ENCODE measurements at places on chromosomes 5 and 9.

DNA sequence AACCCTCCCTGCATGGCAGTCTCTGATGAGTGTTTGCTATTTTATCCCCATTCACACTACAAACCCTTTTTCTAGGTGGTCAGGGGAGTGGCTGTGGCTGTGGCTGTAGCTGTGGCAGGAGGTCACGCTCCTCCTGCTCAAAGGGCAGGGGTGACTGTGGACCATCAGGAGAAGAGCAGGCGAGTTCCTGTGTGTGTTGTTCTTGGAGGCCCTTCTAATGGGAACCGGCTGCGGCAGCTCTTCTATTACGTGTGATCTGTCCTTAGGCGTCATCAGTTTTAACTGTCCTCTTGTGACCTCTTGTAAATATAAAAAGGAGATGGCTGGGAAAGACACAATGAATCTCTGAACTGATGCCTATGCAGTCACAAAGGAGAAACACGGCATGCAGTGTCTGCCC lies 65.1 kb downstream of the ANKH start:
- DNase-seq = peak; percentile 75

- DNase-seq = no peak
Measured at GRCh38 chr5:13932561-13932960, 11.9 kb downstream of the DNAH5 start.

DNA sequence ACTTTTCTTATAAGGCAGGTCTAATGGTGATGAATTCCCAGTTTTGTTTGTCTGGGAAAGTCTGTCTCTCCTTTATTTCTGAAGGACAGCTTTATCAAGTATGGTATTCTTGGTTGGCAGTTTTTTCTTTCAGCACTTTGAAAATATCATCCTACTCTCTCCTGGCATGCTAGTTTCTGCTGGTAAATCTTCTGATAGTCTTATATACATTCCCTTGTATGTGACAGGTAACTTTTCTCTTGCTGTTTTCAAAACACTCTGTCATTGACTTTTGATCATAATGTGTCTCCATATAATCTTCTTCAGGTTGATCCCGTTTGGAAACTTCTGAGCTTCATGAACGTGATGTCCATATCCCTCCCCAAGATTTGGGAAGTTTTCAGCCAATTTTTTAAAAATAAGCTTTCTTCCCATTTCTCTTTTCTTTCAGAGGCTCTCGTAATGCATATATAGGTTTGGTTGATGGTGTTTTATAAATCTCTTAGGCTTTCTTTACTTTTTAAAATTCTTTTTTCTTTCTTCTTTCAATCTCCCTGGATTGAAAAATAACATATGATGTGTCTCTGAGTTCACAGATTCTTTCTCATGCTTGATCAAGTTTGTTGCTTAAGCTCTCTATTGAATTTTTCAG lies 22.5 kb upstream of the GRAMD2B start:
- no peak for DNase-seq

DNA sequence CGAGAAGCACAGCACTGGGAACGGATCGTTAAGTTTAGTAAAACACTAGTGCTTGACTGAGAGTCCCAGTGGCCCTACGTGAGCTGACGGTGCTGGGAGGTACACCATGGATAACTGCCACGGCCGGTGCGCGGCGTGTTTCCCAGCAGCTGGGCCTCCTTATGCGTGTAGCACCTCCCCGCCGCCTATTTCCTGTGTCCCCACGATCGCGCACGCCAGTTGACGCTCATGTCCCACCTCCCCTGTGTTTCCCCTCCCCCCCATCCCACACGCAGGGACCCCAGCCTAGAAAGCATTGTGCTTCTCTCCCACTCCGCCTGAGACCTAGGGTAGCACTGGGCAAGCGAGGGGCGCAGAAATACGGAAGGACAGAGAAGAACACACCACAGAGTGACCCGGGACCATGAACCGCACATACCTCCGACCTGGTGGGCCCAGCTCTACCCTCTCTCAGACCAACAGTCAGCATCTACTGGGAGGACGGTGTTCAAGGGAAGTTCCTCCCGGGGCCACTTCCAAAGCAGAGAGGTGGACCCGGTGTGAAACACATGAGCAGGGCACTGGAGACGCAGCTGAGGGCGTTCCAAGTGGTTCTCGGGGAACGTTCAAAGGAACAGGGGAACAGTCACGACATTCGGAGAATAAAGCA lies 45.6 kb downstream of the DBH start:
- no peak for DNase-seq

- DNase-seq = no peak
Measured at GRCh38 chr9:136935651-136936050, 8.9 kb downstream of the FBXW5 start.

DNA sequence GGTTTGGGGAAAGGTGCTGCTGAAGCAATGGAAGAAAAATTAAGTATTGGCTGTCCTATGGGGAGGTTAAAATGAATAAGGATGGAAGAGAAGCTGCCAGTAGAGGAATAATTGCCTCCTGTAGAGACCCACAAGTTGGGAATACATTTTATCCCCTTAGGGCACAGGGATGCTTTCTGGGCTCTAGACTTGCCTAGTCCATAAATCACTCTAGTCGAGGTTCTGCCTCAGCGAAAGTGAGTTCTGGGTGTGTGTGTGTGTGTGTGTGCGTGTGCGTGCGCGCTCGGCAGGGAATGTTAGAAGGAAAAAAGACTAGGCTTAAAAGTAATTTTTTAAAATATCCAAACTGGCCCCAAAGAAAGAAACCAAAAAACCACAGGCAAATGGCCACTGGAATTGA lies 291.6 kb downstream of the DOCK8 start:
- DNase-seq = no peak

GRCh38 chr5:151008210-151008491 lies 12.2 kb upstream of the GPX3 start:
- no peak for DNase-seq

GRCh38 chr5:130323804-130324454 lies 419.7 kb downstream of the CHSY3 start:
- peak; percentile 58 for DNase-seq

- DNase-seq = peak; percentile 96
Measured at GRCh38 chr5:32190095-32190494, 16.0 kb upstream of the GOLPH3 start.

- no peak for DNase-seq
Measured at GRCh38 chr5:150670948-150671310, 9.9 kb downstream of the MYOZ3 start.

DNA sequence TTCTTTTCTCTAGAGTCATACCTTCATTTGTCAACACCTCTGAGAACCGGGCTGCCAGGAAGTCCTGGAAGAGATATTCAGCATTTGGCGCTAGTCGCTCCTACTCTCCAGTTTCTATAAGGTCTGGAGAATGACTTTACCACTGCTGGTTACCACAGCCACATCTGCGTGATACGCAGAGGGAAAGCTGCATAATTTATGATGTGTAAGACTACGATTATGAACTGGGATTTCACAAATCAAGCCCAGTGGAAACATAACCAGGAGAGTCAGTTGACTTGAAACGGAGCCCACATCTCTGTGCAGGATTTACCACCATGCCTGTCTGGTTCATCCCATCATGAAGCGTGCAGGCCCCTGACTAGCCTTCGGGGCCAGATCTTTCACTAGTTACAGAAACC lies 72.6 kb downstream of the FGF1 start:
- peak; percentile 98 for DNase-seq

DNA sequence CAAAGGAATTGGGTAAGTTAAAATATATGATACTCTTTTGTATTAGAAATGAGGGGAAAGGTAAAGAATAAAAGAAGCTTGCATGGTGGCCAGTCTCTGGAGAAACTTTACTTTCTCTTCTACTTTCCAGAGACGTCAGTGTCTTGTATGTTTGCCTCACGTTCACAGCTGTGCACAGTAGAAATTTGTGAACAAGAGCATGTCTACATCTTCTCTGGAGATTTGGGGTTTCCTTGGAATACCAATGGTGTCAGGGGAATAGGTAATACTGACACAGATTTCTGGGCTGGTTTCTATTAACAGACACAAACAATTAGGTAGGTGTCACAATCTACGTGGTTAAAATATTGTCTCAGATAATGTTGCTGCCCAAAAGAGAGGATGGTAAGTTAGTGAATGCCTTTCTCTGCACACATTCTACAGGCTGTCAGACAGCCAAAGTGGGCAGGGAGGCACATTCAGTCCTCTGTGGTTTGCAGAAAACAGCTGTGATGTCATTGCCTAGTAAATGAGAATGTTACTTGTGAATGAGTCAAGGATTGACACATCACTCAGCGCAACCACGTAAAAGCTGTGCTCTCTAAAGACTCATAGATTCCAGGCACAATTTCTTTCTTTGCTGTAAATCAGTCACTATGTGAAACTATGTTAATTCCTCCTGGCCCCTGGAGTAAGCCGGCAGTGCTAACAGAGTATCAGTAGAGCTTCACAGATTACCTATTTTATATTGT lies 397.1 kb downstream of the MAN2A1 start:
- DNase-seq = peak; percentile 95

GRCh38 chr9:99762470-99762869 lies 59.2 kb upstream of the NR4A3 start:
- no peak for DNase-seq

DNA sequence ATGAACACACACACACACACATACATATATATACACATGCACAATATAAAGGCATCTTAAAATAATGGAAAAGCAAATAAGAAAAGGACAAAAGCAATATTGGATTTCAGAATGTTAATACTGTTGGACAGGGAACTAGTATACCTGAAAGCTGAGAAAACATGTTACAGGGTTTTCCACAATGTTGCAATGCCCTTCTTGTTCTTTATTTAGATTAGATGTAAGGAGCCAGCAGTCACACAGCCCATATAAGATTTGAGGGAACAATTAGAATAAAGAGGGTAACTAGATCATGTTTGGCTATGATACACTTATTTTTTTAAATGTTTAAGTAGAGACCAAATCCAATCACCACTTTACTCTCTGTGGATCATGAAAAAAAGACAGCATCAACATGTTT lies 61.7 kb downstream of the SH3TC2 start:
- no peak for DNase-seq

- no peak for DNase-seq
Measured at GRCh38 chr5:44833249-44833648, 24.5 kb downstream of the MRPS30 start.

DNA sequence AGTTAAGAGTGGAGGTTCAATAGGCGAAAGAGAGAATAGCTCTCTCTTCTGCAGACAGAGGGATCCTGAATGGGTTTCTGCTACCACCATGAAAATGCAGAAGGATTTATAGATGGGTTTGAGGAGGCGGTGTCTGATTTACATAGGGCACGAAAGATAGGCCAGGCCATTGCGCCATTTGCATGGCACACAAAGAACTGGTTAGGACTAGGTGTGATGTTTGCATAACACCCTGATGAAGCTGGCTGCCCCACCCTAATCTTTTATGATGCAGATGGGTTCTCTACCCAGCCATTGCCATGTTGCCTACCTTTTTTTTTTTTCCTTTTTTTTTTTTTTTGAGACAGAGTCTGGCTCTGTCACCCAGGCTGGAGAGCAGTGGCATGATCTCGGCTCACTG lies 51.4 kb upstream of the PDZD2 start:
- no peak for DNase-seq

GRCh38 chr5:99763021-99763774 lies 772.0 kb upstream of the FAM174A start:
- no peak for DNase-seq

- DNase-seq = no peak
Measured at GRCh38 chr9:123651871-123652270, 278.1 kb downstream of the DENND1A start.

DNA sequence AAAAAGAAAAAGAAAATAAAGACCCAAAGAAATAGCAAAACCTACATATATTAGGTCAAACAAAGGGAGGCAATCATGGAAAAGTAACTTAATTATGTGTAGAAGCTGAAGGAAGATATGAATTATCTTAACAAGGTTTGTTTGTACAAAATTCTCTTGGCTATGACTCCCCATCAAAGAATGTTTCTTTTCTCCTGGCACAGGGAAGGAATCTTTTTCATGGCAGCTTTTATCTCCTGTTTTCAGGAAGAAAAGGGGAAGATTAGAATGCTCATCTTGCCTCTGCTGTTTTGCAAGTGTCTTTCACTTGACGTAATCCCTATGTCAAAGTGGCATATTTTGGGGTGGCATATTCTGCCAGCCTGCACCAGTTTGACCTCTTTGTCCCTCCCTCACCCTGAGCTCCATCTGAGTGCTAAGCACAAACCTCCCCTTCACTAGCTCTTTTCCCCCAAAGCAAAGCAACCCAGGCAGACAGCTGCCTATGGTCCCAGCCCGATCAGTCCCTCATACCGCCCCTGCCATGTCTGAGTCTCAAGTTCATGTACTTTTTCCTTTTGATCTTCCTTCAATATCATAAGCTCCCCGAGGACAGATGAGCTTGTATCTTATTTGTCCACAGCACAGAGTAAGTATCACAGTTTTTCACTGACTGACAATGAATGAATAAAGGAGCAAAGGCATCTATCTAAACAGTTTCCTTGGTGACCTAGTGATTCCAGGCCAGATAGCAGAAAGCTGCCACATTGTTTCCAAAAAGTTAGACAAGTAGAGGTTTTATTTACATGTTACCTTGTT lies 242.8 kb upstream of the ANKRD55 start:
- DNase-seq = no peak

DNA sequence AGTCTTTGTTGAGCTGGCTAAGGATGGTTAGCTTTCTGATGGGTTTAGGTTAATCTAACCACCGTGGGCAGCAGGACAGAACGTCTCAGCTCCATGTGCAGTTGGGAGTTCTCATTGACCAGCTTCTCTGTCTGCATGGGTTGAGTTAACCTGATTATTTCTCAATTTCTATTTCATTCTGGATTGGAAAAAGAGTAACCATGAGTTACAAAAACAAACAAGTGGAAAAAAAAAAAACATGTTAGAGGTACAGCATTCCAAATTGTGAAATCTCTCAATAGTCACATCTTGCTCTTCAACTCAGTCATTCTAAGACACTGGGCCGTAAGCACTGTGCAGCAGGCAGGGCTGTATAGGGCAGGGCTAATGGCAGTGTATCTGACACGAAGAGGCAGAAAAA lies 343.7 kb upstream of the KLF4 start:
- no peak for DNase-seq

GRCh38 chr9:114150608-114151007 lies 4.7 kb upstream of the COL27A1 start:
- no peak for DNase-seq

- no peak for DNase-seq
Measured at GRCh38 chr5:37045703-37046102, 169.1 kb downstream of the NIPBL start.

DNA sequence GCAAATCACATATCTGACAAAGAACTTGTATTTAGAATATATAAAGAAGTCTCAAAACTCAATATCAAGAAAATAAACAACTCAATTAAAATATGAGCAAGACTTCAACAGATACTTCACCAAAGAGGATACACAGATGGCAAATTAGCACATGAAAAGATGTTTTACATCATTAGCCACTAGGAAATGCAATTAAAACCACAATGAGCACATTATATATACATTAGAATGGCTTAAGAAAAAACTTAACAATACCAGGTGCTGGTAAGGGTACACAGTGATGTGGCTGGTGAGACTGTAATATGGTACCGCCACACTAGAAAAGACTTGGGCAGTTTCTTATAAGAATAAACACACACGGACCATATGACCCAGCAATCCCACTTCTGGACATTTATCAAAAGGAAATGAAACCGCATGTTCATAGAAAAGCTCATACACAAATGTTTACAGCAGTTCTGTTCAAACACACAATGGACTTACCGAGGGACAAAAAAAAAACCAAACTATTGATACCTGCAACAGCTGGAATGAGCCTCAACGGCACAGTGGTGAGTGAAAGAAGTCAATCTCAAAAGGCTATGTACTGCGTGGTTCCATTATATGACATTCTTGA lies 27.6 kb downstream of the SEMA4D start:
- DNase-seq = no peak

GRCh38 chr9:127210851-127211730 lies 53.5 kb upstream of the GARNL3 start:
- DNase-seq = no peak

- DNase-seq = peak; percentile 47
Measured at GRCh38 chr9:7169717-7170389, 412.1 kb downstream of the KDM4C start.

All from fibroblast of upper back skin (primary cell).